ENCODE measurements at places on chromosomes 5 and 9. TPM values are rescaled to one million over a fixed set of nuclear protein-coding genes. Genes with fewer than 3 reads are reported as not detected.

GPBP1 gene
- 71.0 TPM for total RNA-seq

DRD1 gene
- total RNA-seq: not detected

CDK9 gene
- total RNA-seq: 33.4 TPM

NREP gene
- 179 TPM for total RNA-seq

LRRC70 gene
- 5.7 TPM for total RNA-seq

CNTFR gene
- total RNA-seq: 3.1 TPM

PCDHA11 gene
- total RNA-seq: under 0.01 TPM

EGR1 gene
- total RNA-seq: 21.4 TPM

Data from skeletal muscle tissue (tissue), 5 donors.